ENCODE measurements at places on chromosomes 3 and 15. TPM values are rescaled to one million over a fixed set of nuclear protein-coding genes. Genes with fewer than 3 reads are reported as not detected.

Gene CCR8
- not detected for total RNA-seq

- DNase-seq, result no peak
These were observed 52.0 kb downstream of the TPRA1 start for GRCh38 chr3:127538569-127538968.

DNA sequence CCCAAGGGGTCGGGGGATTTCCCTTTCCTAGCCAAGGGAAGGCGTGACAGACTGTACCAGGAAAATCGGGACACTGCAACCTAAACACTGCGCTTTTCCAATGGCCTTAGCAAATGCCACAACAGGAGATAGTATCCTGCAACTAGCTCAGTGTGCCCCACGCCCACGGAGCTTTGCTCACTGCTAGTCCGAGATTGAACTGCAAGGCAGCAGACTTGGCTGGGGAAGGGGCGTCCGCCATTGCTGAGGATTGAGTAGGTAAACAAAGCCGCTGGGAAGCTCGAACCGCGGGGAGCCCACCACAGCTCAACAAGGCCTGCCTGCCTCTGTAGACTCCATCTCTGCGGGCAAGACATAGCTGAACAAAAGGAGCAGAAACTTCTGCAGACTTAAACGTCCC, 72.3 kb upstream of the THRB start:
- no peak for DNase-seq

Gene GOLGA6A
- total RNA-seq, result not detected

Gene EPHB3
- 0.19 TPM for total RNA-seq

DNA sequence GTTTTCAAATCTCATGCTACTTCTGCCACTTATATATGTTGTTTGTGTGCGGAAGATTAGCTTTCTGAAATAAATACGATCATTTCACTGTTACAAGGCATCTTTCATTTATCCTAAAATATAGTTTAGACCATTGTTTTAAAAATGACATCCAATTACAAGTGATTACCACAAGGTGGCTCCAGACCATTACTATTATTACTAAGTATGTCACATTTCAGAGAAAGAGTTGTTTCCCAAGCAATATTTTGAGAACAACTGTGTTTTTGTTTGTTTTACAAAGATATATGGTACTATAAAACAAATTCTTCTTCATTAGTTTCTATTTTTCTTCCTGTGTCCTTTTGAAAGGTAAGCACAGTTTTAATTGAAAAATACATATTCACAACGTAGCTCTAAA, 136.0 kb upstream of the RAP2B start:
- peak; percentile 33 for DNase-seq

DNA sequence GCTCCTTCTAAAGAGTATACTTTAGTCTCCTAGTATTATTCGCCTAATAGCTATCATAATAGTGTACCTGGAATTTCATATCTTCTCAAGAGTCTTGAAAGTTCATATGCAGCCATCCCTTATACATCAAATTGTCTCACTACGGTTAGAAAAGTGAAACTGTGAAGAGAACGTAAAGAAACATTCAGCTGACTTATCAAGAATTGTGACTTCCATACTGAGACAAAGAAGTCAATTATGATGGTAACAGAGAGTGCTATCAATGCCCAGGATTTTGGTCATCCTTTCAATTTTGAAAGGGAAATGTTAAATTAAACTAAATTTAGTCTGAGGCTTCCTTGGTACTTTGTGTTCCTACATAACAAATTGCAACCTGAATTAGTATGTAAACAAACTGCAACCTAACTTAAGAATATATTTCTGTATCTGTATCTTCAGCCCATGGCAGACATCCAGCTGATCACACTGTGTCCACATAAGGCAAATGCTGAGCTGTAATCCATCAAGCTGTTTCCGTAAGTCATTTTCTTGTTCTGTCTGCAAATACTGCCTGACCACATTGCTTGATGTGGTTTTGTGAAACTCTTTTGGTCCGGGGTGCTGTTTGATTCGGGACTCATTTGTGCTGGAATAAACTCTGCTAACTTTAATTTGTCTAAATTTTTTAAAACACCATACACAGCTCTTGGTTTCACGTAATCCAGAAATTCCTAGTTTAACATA, 469.6 kb downstream of the SI start:
- no peak for DNase-seq

Gene PPP2R3A
- 15.9 TPM for total RNA-seq

DNA sequence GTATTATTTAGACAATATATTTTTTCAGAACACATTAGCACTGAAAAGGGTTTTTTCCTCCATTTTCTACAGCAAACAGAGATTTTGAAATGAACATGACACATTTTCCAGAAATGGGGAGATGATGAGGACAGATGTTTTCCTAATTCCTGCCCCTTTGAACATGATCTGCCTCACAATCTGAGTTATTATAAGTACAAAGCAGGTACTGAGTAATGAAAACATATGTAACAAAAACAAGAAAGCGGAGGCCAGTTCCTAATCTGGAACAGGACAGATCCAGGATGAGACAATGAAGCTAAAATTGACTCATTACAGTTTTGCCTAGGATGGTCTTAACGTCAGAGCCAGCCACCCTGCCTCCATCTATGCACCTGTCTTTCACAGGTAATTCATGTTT, 642.8 kb upstream of the NR2F2 start:
- no peak for DNase-seq

Gene VGLL3
- 1.1 TPM for total RNA-seq

DNA sequence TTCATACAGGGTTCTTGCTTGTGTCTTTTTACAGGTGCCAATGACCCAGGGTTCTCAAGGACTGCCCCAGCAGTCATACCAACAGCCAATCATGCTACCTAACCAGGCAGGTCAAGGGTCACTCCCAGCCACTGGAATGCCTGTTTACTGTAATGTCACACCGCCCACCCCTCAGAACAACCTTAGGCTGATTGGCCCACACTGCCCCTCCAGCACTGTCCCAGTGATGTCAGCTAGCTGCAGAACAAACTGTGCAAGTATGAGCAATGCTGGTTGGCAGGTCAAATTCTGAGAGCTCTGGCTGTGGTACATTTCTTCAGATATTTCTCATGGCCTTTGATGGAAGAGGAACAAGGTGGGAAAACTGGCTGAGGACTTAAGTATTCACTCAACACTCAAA, 154.3 kb downstream of the ARPP21 start:
- DNase-seq, result no peak

DNA sequence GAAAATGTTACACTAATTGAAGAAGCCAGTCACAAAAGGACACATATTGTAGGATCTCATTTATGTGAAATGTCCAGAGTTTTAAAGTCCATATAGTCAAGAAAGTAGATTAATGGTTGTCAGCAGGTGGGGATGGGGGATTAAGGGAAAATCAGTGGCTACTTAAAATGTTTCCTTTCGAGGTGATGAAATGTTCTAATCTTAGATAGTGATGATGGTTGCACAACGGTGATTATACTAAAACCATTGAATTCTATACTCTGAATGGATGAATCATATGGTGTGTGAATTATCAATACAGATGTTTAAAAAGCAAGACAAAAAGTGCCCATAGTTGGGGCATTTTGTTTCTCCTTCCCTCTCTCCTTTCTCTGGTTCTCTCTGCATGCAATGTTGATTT, 164.6 kb downstream of the ATG7 start:
- no peak for DNase-seq

Gene TRIM42
- total RNA-seq, result not detected

DNA sequence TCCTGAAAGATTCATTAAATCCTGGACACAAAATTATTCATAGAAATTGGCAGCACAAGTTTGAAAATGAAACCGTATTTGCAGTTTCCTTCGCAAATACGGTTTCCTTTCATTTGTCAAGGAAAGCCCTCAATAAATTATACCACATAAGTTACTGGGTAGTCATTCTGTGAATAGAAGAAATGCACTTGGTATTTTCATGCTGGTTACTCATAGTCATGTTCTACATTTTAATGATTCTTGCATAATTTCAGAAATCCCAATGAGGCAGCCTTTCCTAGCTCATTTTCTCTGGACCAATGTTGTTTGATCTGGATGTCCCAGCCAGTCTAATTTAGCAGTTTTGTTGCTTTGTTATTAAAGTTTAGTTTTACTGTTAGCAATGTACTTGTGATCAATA, 43.2 kb downstream of the MINAR1 start:
- no peak for DNase-seq

Gene LOXL1
- 35.5 TPM for total RNA-seq

DNA sequence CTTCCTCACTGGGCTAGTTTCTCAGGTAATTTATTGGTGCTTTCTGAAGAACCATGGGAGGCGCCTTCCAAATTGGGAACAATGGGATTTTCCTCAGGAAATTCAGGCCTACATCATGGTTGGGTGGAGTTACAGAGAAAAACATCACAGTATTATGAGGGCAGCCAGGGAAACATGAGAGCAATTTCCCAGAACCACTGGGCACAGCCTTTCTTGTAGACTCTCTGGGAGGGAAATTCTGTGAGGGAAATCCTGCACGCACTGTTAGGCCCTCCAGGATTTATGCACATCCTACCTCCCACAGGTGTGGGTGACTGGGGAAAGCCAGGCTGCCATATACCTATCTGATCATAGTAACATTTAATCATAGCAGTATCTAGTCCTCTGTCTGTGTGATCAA, 13.2 kb downstream of the POPDC2 start:
- peak; percentile 70 for DNase-seq

GRCh38 chr15:87619161-87619960, 637.2 kb downstream of the NTRK3 start:
- DNase-seq, result no peak

- DNase-seq, result no peak
These were observed 15.6 kb upstream of the TLE3 start for GRCh38 chr15:70113304-70113700.

Gene PLA2G4D
- total RNA-seq, result not detected

DNA sequence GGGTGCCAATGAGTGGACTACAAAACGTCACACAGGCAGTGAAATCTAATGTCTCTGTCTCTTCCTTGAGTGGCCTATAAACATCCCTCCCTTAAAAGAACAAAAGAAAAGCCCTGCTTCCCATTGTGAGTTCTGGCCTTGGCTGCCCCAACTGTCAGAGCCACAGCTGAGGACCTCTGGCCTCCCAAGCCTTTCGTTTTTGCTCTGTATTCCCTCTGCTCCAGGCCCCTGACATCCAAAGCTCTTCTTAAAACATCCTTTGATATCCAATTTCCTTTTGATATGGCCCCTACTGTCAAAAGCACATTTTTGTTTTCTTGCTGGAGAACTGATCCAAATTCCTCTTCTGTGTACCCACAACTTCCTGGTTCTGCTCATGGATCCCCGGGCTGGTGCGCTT, 126.8 kb downstream of the RORA start:
- no peak for DNase-seq

- peak; percentile 20 for DNase-seq
These were observed 137.4 kb downstream of the TBC1D5 start for GRCh38 chr3:17605032-17605431.

GRCh38 chr3:143245692-143246091, 126.1 kb downstream of the CHST2 start:
- DNase-seq, result no peak

Gene CD276
- total RNA-seq, result 179 TPM

DNA sequence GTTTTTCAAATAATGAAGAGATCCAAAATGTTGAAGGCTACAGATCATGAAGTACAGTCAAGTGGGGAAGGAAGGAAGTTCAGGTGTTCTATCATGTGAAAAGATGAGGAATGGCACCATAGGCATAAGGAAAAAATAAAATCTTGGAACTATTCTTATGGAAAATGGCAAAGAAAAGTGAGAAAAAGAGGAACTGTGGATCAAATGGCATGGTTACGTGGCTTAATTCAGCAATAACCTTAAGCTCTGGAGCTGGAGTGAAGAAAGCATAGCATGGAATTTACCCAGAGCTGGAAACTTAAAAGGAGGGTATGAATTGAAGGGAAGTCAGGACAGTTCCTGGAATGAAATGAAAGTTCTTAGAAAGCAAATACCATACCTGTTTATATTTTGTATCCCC, 14.4 kb downstream of the ETFA start:
- no peak for DNase-seq

Gene SNURF
- total RNA-seq, result 2.6 TPM

DNA sequence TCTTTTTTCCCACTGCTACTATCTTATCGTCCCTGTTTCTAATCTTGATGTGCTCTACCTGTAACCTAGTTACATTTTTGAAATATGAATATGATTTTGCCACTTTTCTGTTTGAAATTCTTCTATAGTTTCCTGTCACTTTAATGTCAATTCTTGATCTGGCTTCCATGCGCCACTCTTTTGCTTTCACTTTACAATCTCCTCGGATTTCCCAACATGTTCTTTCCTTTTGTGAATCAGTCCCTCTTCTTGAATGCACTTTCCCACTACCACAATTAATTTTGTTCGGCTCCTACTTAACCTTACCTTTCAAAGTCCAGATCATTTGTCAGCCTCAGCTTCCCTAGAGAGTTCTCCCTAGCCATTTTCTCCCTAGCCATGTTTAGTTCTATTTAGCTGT, 8.3 kb downstream of the TIMMDC1 start:
- no peak for DNase-seq

- DNase-seq, result peak; percentile 63
These were observed 284 bp upstream of the TSC22D2 start for GRCh38 chr3:150407808-150408220.

Gene BCL2A1
- total RNA-seq, result not detected

DNA sequence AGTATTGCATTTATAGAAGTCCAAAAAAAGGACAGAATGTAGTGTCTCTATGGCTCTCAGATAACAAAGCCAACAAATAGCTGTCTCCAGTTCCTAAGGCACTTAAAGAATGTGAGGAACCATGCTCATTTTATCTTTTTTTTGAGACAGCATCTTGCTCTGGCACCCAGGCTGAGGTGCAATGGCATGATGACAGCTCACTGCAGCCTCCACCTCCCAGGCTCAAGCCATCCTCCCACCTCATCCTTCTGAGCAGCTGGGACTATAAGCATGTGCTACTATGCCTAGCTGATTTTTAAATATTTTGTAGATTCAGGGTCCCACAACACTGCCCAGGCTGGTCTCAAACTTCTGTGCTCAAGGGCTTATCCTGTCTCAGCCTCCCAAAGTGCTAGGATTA, 16.1 kb downstream of the ISY1 start:
- no peak for DNase-seq

DNA sequence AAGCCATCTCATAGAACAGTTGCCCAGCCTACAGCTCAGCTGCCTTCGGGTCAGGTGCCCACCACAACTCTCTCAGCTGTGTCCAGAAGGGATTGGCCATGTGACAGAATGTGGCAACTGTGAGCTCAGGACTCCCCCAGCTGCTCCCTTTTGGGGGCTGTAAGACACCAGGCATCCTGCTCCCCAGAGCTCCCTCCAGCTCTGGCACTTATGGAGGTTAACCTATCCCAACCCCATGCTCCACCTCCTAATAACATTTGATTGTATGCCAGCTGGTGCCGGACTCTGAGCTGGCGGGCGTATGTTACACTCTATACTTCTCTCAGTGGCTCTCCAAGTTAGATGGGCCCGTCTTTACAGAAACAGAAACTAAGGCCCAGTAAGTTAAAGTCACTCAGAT, 222.8 kb downstream of the FAM43A start:
- DNase-seq, result no peak

DNA sequence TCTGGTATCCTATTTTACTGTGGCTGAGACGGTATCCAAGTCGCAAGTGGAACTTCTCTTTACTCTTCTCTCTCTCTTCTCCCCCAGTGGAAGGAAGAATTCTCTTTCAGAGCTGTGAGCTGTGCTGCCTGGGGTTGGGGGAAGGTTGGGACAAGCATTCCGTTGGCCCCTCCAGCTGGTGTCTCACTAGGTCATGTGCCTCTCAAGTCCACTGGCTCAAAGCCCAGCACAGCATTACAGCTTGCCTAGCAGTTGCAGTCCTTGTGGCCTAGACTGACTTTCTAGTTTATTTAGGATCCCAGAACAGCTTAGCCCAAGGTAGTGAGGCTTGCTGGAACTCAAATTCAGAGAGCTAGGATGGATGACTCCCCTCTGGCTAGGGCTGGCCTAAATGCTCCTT, 76.1 kb upstream of the SPATA16 start:
- DNase-seq, result no peak

Data from glomerular endothelial cell (primary cell).